Ovary (tissue), 10 donors: ENCODE measurements at places on chromosomes 5 and 9.

GRCh38 chr9:95852059-95853032, 23.1 kb upstream of the ERCC6L2 start:
- DNase-seq, result no peak

DNA sequence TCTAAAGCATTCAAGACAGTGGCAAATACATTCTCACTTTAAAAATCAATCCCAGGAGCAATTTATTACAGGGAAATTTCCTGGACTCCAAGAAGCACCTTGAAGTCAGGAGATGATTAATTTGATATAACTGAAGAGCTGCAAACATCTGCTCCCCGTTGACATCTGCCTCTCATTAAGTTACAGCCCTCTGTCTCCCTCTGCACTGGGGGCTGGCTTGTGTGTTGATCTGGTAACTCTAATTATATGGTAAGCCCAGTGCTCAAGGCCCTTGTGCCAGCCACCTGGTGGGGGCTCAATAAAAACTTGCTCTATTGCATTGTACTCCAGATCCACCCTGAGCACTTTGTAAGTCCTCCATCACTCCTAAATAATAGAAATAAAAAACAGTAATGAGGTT, 131.1 kb upstream of the ZNF462 start:
- DNase-seq, result no peak

DNA sequence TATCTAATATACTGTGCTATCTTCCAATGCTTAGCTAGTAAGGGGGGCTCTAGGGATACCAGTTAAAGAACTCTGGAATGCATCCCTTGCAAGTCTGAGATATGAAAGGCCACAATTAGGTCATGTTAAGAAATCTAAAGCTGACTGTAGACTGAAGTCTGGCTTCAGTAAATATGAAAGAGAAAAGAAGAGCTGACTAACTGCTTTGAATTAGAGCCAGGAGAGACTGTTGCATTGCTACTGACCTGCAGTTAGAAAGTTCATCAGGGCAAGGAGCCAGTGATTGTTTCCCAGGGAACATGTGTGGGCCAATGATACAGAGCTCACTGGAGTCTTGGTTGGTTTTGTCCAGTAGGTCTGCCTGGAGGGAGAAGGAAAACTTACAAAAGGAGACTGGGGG, 472.1 kb upstream of the TNC start:
- no peak for DNase-seq

GRCh38 chr9:18238254-18238653, 235.7 kb upstream of the ADAMTSL1 start:
- no peak for DNase-seq
